ENCODE measurements at places on chromosomes 3 and 15.
A peak's percentile ranks its signal among the peaks of the same experiment; 100 is the strongest.

DNA sequence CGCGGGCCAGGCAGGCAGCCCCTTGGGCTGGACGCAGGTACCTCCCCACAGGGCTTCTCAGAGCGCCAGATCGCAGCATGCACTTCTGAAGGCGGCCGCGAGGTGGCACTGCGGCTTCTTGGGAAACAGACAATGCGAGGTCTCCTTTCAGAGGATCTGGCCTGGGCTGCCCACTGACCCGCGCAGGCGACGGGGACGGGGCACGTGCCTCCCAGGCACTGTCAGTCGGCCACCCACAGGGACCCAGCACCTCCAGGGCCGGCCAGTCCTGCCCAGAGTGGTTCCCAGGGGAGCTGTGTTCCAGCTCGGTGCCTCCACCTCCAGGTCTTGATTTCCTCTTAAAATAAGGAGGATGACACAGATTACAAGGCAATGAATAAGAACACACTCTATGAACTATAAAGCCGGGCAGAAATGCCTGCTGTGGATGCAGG is 24.4 kb upstream of the TXNRD3 start:
- DNase-seq, result peak; percentile 76

GRCh38 chr3:1611824-1612223 is 486.8 kb upstream of the CNTN4 start:
- no peak for DNase-seq

DNA sequence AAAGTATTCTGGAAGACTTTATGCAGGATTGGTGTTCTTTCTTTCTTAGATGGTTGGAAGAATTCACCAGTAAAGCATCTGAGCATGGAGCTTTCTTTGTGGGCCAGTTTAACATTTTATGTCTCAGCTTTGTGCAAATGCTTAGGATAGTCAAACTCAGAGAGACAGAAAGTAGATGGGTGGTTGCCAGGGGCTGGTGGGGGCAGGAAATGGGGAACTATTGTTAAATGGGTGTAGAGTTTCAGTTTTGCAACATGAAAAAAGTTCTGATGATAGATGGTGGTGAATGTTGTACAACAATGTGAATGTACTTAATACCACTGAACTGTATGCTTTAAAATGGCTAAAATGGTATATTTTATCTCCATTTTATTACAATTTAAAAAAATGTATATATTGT is 24.8 kb downstream of the SPCS1 start:
- DNase-seq, result no peak

- no peak for DNase-seq
Measured at GRCh38 chr15:63983061-63983711, 63.1 kb downstream of the DAPK2 start.

DNA sequence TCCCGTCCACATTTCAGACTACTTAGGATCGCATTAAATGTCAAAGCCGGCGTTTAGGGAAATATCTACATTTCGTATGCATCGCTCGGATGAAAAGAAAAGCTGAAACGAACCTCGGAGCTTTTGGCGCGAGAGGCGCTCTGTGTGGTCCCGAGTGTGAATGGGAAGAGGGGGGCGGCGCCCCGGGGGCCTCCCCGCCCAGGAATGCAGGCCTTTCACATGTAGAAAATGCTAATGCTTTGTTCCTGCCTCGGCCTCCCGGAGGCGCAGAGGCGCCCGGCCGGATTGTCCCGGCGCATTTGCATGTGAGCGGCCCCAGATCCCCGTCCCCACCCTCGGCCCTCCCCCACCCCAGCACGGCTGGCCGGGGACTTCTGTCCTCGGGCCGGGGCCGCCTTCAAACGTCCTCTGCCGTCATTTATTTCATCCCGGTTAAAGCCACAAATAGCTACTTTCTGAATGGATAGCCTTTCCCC is 37.0 kb upstream of the TRIM71 start:
- no peak for DNase-seq

GRCh38 chr15:77695961-77696582 is 63.4 kb upstream of the LINGO1 start:
- DNase-seq, result no peak

- no peak for DNase-seq
Measured at GRCh38 chr15:52463638-52464037, 65.0 kb downstream of the MYO5A start.

DNA sequence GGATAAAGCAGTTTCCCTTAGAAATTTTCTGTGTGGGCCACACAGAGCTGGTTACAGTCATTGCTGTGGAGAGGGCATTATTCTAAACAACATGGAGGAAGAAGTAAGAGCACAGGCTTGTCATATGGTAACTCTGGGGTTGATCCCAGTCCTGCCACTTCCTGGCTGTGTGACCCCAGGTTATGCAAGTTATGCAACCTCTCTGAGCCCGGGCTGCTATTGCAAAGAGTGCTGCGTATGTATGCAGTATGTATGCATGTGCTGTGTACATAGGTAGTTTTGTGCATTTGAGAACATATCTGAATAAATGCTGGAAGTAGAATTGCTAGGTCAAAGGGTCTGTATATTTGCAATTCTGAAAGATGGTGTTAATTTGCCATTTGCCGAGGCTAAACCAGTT is 9.2 kb downstream of the SPSB4 start:
- DNase-seq, result no peak

- no peak for DNase-seq
Measured at GRCh38 chr15:90087454-90088154, 14.7 kb downstream of the IDH2 start.

DNA sequence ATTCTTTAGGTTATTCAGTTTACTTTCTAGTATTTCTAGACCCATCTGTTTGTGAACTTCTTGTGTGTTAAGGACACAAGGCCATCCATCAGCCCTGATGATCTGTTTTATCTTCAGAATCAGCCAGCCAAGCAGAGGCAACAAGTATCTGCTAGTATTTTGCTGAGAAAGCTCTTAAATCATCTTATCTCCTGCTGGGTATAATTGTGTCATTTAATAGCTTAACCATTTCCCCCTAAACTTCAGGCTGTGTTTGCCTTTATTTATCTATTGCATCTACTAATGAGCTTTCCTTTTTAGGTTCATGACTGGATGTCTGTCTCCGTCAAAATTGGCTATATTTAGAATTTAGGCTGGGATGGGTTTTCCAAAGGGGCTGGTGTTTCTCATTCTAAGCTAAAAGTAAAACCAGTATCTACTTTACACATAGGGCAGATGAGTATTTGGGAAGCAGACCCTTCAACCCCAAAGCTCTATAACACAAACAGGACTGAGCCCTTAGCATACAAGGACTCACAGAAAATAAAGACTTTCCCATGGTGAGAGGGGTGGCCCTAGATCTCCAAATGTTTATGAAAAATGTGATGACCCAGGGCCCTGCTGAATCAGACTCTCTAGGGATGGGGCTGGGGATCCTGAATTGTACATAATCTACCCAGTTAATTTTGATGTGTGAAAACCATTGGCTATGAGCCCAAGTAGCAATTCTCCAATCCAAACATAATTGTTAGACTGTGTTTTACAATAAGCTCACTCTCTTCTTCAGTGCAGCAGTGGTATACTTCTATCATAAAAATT is 65.3 kb upstream of the PSMD6 start:
- DNase-seq, result no peak

- DNase-seq, result no peak
Measured at GRCh38 chr15:27398631-27399161, 427.7 kb downstream of the GABRG3 start.

- DNase-seq, result no peak
Measured at GRCh38 chr3:60322298-60322856, 928.9 kb downstream of the FHIT start.

DNA sequence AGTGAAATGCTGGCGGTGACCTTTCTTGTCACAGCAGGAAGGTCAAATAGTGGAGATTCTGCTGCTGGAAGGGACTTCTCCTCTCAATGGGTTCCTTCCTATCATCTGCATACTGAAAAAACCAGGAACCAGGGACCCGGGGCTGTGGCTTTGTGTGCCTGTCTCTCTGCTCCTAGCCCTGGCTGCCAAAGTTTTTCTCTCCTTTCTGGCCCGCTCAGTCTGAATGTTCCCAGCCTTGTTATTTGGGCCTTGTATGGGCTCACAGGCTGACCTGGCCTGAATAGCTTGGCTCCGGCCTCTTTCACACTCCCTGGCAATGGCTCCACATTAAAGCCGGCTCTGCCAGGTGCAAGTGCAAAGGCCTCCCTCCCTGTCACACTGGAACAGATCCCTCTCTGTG is 94.7 kb downstream of the LRIG1 start:
- DNase-seq, result peak; percentile 79

DNA sequence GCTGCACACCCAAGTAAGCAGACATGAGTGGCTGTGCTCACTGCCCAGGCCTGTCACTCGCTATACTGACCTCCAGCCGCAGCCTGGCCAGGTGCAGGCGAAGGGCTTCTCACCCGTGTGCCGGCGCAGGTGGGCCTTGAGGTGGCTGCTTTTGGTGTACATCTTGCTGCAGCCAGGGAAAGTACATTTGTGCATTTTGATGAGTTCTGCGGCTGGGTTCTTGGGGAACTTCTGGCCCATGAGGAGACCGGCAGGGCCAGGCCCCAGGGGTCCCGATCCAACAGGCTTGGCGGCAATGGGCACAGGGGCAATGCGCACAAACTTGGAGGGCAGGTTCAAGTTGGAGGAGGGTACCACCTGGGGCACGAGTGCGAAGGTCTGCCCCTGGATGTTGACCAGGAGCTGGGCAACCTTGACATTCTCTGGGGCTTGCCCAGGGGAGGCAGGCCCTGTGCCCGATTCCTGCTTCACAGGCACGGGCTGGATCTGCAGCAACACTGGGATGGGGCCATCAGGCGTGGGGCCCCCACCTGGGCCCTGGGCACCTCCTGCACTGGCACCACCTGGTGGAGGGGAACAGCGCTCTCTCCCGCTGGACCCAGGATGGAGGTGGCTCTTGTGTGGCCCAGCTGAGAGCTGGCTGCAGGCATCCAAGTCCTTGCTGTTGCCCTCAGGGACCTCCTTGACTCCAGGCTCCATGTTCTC is 5.3 kb downstream of the KLF15 start:
- no peak for DNase-seq

- peak; percentile 28 for DNase-seq
Measured at GRCh38 chr15:76059320-76060117, at the start of gene TMEM266. Gene TMEM266, plus strand, starts transcription at chr15:76059985. Its CDS starts 74,279 bp downstream, at chr15:76134264.

DNA sequence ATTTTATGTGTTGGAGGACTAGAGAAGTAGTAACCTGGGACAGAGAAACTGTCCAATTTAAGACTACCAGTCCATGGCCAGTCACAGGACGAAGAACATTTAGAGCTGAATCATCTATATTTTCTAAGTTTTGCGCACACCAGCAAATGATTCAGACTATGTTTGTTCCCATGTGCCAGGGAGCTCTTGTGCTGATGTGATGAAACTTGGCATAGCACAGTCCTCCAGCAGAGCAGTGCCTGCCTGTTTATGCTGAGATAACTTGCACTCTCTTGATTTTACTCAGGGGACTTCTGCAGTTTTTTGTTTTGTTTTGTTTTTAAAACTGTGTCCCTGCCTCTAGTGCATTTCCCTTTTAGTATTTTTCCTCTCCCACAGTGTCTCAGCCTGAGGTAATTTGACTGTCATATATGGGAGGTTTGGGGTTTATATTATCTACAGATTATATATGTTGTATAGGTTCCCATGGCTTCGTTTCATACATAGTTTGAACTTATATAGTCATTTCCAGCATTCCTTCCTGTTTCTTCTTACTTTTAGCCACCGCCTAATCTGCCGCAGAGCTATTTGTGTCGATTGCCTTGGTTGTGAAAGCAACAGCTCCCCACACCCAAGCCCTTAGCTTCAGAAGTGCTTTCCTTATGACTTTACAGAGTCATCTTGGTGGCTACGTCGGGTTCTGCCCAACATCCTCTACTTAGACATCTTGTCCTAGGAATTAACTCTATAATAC is 45.5 kb downstream of the PPM1L start:
- DNase-seq, result no peak

DNA sequence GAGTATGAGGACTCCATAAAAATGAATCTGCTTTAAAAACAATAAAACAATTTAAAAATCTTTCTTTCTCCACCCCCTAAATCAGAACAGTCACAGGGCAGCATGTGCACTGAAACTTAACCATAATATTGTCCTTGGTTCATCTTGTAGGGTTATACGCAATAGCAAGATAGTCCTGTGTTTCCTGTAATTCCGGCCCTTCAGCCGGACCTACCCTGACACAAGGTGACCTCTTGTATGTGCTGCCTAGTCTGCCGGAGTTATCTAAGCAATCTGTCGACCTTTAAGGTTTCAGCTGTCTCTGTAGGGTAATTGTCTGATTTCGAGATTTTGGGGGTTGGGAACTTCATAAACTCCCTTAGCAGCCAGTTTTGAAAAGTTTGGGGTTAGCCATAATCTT is 99.9 kb downstream of the DHX36 start:
- no peak for DNase-seq

DNA sequence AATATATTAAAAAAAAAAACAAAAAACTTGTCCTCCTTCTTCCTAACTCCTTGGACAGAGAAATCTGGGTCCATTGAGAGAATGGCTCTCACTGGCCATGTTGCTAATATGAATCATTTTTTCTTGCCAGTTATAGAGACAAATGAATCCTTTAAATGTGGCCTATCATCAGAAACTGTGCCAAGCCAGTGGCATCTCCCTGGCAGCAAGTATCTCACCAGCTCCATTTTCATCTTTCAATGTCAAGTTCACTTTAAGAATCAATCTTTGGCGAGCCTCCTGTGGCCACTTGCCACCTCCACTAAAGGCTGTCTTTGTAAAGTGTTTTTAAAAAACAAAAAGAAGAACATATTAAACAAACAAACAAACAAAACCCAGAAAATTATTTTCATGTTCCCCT is 202.5 kb downstream of the TUSC7 start:
- no peak for DNase-seq

DNA sequence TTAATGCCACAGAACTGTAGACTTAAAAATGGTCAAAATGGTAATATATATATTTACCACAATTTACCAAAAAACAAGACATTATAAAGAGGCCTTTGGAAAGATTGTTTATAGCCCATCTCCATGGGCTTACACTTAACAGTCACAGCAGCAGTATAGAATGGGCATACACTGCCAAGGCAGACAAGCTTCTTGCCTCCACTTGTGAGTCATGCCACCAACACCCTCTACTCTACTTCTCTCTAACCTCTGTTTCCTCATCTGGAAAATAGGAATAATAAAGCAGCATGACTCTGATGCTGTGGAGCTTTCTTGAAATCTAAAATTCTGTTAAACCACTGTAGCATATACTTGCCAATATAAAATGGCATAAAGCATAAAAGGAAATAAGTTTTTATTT is 14.4 kb upstream of the GPR156 start:
- DNase-seq, result no peak

DNA sequence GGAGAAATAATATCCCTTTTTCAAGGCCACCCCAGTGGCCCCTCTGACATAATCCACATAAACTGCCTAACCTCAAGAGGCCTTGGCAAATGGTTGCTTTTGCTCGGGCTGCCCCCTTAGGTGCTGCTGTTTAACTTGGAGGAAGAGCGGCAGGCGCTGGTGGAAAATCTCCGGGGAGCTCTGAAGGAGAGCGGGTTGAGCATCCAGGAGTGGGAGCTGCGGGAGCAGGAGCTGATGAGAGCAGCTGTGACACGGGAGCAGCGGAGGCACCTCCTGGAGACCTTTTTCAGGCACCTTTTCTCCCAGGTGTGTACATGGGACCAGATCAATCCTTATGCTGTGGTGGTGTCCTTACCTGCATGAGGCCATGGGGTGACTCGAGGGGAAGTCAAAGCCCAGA is 15.0 kb downstream of the DUOX1 start:
- no peak for DNase-seq

Data from midbrain (tissue), 1 donor.